ENCODE measurements at places on chromosomes 7 and 10.

- DNase-seq = no peak
Measured at GRCh38 chr7:152052771-152053170, 27.3 kb downstream of the GALNT11 start.

DNA sequence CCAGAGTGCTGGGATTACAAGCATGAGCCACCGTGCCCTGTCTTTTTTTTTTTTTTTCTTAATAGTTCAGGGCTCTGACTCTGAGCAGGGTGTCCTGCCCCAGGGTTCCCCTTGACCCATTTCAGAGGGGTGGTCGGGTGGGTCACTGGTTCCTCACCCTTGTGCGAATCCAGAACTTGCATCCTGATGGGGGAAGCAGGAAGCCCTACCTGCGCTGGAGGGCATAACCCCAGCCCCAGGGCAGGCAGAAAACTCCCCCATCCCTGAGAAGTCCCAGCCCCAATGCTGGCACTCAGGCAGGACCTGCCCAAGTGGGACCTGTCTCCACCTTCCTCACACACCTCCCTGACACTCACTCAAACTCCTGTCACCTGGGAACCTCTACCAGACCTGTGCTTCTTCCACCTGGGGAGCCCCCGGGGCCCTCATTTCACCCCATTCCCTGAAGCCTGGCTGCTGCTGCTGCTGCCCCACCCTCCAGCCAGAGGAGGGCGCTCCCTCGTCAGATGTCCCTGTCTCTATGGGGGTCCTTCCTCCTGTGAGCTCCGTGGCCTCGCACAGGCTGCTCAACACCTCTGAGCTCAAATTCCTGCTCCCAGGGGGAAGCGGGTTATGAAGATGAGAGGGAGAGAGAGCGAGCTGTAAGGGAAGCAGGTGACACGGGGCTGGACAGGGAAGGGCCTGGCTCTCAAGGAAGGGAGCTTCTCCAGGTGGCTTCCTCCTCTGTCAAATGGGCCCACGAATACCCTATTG lies 15.1 kb upstream of the ZNF273 start:
- DNase-seq = no peak

GRCh38 chr7:152136686-152137085 lies 111.2 kb downstream of the GALNT11 start:
- peak; percentile 9 for DNase-seq

GRCh38 chr7:157431951-157432540 lies 95.2 kb downstream of the DNAJB6 start:
- no peak for DNase-seq

DNA sequence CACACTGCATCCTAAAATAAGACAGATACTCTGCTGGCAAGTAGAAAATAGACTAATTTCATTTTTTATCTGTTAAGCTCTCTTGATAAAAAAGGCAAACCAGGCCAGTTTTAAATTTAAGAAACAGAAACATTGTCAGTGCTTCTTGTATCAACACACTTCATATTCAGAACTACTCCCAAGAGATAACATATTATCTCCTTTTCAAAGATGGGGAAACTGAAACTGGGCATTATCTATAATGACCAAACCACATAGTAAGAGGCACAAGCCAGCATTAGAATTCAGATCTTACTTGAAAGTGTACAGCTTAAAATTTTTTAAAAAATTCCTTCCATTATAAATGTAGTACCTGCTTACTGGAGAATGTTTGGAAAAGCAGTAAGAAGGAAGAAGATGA lies 14.7 kb downstream of the SRI start:
- no peak for DNase-seq

GRCh38 chr10:101563007-101563406 lies 25.1 kb downstream of the POLL start:
- DNase-seq = no peak

GRCh38 chr10:44154956-44155355 lies 229.9 kb downstream of the CXCL12 start:
- DNase-seq = no peak

DNA sequence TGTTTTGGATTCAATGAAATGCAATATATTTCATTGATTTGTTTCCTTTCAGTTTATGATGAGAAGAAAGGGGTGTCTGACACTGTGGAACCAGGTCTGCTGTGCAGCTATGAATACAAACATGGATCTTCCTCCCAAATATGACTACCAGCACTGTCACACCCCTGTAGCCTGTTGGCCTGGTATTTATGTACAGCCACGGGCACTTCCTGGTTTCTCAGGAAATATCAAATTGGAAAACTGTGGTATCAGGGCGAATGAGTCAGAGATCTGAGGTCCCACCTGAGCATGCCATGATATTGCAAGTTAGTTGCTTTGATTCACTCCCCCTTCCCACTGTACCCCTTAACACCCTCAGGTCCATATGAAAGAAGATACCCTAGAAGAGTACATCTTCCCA lies 87.8 kb downstream of the DNMBP start:
- DNase-seq = no peak

DNA sequence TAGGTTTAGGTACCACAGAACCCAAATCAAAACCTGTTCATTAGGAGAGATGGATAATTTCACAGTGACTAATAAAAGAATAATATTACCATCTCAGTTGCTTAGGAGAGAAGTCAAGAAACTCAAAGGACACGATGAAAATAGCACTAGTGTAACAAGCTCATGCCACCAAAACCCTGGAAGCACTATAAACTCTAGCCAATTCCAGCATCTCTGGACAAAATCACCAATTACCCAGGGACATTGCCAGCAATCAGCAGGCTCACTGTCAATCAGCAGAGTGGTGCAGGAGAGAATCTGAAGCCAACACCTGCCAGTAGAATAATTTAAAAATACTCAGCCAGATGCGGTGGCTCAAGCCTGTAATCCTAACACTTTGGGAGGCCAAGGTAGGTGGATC lies 88.9 kb downstream of the ARMH3 start:
- no peak for DNase-seq

- DNase-seq = no peak
Measured at GRCh38 chr10:51510231-51510630, 189.2 kb downstream of the CSTF2T start.

DNA sequence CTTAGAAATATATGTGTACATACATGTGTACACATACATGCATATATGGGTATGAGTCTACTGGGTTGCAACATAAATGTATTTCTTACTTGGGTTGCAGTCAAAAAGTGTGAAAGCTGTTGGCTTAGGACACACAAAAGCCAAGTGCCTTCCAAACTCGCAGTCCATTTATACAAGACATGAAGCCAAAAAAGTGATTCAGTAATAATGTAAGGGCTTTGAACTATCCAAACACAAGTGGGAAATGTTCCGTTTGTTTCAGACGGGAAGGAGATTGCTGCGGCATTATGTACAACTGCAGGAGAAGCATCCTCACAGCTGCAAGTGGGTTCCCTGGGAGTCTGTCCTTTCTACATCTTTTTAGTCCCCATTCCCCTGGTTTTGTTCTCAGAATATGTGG lies 513.6 kb downstream of the SORCS3 start:
- no peak for DNase-seq

- no peak for DNase-seq
Measured at GRCh38 chr10:29956335-29956924, 103.0 kb downstream of the JCAD start.

GRCh38 chr7:36650320-36650719 lies 74.0 kb downstream of the AOAH start:
- no peak for DNase-seq

DNA sequence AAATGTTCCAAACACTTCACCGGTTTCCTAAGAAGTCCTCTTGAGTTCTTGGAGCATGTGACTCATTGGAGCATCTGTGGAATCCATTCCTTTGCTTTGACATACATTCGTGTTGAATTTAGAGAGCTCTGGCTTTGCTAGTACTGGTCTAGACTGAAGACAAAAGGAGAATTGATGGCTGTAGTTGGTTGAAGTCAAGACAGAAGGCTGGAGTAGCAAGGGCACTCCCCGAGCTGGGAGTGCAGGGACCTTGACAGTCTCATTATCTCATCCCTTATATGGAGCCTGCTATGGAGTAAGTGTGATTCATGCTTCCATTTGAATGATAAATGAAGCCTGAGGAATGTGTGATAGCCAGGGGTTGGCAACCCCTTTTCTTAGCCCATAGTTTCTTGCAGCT lies 1249.1 kb downstream of the TYW1 start:
- no peak for DNase-seq

GRCh38 chr7:25732766-25733217 lies 419.2 kb upstream of the NFE2L3 start:
- no peak for DNase-seq

DNA sequence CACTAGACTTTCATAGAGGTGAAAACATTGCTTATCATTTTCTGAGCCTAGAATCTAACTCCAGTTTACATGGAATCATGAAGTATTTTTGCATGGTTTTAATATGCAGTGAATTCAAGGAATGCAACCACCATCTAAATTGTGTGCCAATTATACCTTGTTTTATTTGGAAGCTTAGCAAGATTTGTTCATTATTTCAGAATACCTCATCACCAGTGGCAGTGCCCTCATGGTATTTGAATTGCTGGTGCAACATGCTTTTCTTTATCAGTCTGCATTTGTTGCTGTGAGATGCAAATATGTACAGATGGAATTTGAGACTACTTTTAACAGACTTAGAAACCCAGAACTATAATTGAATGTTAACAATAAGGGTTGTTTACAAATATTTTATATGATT lies 18.7 kb upstream of the ZNF800 start:
- DNase-seq = no peak

DNA sequence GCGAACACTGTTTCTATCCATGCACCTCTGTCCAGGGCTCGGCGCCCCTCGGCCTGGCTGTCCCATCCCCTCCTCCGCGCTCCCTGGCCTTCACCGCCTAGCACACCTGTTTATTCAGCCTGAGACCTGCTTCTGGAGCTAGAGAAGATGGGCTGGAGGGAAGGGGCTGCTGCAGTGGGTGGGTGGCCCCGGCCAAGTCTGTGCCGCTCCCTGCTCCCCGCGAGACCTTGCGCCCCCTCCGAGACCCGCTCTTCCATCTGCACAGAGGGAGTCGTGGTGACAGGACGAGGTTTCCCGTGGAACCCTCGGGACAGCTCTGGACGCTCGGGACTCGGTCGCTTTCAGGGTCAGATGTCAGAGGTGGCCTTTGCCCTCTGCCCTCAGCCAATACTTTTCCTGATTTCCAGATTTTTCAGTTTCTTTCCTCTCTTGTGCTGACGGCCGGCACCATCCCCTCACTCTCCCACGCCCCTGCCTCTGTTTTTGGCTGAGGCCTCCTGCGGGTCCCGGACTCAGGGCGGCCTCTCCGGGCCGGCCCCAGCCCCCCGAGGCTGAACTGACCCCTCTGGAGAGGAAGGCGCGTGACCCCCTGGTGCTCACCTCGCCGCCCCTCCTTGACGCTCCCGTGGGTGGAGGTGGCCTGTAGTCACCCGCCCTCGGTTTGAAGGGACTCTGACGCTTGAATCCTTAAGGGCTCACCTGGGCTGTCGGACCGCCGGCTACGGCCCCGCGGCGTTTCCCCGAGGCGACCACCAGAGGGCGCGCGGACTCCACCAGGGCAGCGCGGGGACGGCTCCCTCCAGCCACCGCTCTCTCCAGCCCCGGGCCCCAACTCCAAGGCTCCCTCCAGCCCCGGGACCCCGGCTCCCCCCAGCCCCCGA lies 15.6 kb downstream of the SHH start:
- DNase-seq = no peak

- no peak for DNase-seq
Measured at GRCh38 chr10:33153968-33154327, 180.5 kb downstream of the NRP1 start.
